Left cardiac atrium (tissue), 4 donors: ENCODE measurements at places on chromosomes 2 and 18. TPM values are rescaled to one million over a fixed set of nuclear protein-coding genes. Genes with fewer than 3 reads are reported as not detected.

- DNase-seq: no peak
Measured at GRCh38 chr18:49038423-49038822, 87.7 kb upstream of the SMAD7 start.

The GPR55 gene
- total RNA-seq: 0.08 TPM

The WDR35 gene
- total RNA-seq: 6.3 TPM

- DNase-seq: no peak
Measured at GRCh38 chr18:34514957-34515356, 195.1 kb upstream of the DTNA start.

DNA sequence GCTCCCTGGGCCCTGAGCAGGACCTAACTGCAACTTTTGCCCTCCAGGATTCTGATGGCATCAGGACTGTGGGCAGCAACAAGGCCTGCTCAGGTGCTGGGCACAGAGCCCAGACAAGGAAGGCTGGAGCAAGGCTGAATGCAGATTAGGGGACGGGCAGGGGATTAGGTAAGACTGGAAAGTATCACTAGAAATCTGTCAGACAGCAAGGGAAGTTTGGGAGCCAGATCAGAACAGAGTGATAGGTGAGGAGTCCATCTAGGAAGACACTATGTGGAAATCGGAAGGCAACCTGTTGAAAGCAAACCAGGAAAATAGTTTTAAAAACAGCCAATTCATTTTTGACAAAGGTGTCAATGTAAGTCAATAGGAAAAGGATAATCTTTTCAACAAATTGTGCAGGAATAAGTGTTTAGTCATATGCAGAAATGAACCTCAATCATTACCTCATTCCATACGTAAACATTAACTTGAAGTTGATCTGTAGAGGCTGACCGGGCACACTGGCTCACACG lies 56.4 kb upstream of the STPG4 start:
- no peak for DNase-seq

The UCN gene
- total RNA-seq: 1.6 TPM

- DNase-seq: no peak
Measured at GRCh38 chr2:215832791-215833190, 180.6 kb downstream of the MREG start.

- DNase-seq: no peak
Measured at GRCh38 chr2:205409411-205409810, 272.9 kb upstream of the NRP2 start.

The CNDP1 gene
- total RNA-seq: not detected

DNA sequence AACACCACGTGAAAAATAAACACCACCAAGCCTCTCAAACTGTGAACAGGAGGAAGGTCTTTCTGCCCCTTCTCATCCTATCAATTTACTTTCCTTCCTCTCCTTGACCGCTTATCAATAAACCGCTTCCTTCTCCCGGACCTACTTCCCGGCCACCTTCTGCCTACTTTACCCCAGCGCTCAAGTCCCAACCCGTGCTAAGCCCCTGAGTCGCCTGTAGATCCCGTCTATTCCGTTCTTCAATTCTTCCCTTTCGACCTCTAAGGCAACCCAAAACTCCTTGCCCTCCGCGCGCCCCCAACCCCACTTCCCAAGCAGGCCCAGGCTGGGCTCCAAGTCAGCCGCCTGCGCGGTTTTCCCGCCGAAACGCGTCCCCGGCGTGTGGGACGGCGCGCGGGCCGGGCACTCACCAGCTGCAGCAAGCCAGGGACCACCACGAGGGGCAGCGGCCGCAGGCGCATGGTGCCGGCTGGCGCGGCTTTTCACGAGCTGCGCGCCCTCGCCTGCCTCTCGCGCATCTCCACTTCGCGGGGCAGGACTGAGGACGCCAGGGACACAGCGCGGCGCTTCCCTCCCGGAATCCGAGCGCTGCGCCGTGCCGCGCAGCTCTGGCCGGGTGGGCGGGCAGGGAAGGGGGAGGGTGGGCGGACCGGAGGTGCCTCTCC lies at the start of gene NXPH2:
NXPH2 (minus strand) TSS at position 610 of the 665 bp plus-strand sequence; CDS start at position 461, 149 bp downstream.
- DNase-seq: no peak

The GAL3ST2 gene
- not detected for total RNA-seq

The AMMECR1L gene
- 11.7 TPM for total RNA-seq

GRCh38 chr2:111029181-111029927 lies 91.4 kb upstream of the BCL2L11 start:
- no peak for DNase-seq

The C2orf80 gene
- total RNA-seq: not detected

DNA sequence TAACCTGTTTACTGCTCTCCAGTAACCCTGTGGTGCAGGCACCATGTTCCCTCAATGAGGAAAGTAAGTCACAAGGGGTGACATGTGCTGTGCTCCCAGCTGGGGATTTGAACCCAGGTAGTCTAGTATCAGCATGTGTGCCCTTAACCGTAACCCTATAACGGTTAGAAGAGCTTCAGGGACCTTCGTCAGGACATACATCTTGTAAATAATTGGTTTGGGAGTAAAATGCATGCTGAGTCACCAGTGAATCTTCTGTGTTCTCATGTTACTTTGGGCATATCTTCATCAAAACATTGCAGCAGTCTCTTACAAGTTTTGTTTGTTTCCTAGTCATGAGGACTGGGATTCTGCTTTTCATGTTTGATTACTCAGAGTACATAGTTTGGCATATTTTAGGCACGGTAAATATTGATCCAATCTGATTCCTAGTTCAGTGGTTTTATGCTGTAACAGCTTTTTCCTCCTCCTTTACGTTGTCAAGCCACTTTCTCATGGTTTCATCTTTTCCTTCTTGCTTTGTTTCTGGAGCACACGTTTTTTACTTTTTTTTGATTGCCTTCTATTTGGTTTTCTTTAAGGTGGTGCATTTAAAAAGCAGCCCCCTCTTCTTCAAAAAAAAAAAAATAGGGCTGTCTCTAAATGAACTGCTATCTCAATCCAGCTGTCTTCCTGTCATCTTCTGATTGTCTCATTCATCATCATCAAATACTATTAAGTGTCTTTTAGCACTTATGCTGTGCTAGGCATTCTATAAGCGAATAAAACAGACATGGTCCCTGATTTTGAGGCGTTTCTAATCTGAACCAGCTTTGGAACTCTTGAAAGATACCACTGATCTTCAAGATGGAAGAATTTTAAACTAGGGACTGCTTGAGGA lies 50.4 kb downstream of the CLIP4 start:
- DNase-seq: no peak

- DNase-seq: no peak
Measured at GRCh38 chr2:119849838-119850565, 90.3 kb downstream of the PTPN4 start.

GRCh38 chr2:240510513-240511210 lies 47.1 kb downstream of the ANKMY1 start:
- DNase-seq: no peak

The CAPN13 gene
- not detected for total RNA-seq

GRCh38 chr18:78376046-78376445 lies 603.6 kb upstream of the SALL3 start:
- no peak for DNase-seq

GRCh38 chr2:42077343-42077742 lies 29.5 kb downstream of the PKDCC start:
- DNase-seq: no peak

The CNGA3 gene
- total RNA-seq: not detected

GRCh38 chr2:86081724-86082123 lies 24.0 kb downstream of the POLR1A start:
- no peak for DNase-seq

The D2HGDH gene
- 16.9 TPM for total RNA-seq

The SAP130 gene
- total RNA-seq: 13.1 TPM

DNA sequence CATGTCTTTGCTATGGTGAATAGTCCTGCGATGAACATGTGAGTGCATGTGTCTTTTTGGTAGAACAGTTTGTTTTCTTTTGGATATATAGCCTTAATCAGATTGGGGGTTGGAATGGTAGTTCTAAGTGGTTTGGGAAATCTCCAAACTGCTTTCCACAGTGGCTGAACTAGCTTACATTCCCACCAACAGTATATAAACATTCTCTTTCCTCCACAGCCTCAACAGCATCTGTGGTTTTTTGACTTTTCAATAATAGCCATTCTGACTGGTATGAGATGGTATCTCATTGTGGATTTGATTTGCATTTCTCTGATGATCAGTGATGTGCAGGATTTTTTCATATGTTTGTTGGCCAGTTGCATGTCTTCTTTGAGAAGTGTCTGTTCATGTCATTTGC lies 112.2 kb upstream of the SESTD1 start:
- no peak for DNase-seq

- no peak for DNase-seq
Measured at GRCh38 chr2:204170411-204170810, 233.8 kb downstream of the ICOS start.

The TMEM247 gene
- not detected for total RNA-seq

The UXS1 gene
- 27.6 TPM for total RNA-seq

DNA sequence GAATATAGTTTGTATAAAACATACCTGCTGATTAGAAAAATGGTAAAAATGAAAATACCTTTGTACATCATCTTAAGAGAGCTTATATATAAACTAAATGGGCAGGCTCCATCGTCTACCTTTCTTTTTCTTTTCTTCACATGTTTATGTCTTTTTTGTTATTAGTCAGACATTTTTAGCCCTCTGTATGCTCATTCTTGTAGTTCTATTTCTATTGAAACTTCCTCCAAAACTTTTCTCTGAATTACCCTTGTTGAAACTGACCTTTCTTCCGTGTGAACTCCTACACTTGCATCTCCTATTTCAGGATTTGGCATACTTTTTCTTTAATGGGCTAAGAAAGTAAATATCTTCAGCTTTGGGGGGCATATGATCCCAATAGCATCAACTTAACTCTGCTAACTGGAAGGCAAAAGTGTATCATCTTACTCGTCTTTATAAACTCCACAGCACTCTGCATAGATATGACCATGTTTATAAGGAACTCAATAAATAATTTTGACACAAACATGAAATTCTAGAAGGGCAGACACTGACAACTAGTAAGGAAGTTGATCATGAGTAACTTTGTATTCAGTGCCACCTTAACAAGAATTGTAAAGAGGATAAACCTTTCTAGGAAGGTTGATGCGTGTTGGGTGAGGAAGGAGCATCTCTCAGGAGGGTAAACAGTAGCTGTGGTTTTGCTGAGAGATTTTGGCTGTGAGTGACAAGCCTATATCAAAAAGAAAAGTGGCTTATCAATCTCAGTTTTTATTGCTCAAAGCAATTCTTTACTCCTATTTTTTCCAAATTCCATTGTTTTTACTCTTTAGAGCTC lies 127.6 kb downstream of the PIK3C3 start:
- DNase-seq: no peak

DNA sequence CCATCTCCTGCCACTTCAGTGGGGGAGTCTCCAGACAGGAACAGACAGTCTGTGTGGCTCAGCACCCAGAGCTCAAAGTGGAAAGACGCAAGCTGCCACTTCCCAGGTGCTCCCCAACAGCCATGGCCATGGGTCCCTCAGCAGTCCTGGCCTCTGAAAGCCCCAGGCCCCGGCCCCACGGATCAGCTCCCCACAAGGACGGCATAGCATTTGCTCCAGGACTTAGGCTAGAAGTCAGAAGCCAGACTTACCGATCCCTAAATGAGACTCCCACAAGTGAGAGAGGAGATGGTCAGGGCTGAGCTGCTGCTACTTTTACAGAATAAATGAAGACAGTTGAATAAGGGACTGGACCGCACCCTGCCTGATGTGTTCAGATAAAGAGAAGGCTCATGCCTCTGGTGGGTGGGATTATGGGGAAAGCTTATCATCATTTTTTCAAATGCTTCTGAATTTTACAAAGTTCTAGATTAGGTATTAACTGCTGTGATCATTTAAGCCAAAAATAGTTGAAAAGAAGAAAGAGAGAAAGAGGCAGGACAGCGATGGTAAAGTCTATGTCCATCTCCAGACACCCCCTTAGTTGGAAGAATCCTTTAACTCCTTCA lies 50.5 kb downstream of the ADD2 start:
- DNase-seq: no peak

The CAPN14 gene
- 0.26 TPM for total RNA-seq

- DNase-seq: no peak
Measured at GRCh38 chr2:39547811-39548719, 111.0 kb upstream of the MAP4K3 start.

- DNase-seq: no peak
Measured at GRCh38 chr2:9517118-9517782, 38.4 kb downstream of the ADAM17 start.

DNA sequence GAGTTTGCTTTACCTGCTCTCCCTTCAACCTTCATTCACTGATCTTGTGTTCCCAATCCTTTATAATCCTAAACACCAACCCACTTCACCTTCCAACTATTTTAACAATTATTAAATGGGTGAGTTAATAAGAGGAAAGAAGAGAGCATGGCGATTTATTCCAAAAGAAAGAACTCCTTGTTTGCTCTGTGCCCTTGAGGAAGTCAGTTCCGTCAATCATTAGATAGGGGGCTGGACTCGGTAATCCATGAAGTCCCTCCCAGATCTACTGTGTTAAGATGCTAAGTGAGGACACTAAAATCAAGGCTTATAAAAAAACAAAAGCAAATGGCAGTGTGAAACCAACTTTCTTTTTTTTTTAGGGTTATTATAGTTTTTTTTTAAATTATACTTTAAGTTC lies 589.9 kb downstream of the XIRP2 start:
- DNase-seq: no peak

DNA sequence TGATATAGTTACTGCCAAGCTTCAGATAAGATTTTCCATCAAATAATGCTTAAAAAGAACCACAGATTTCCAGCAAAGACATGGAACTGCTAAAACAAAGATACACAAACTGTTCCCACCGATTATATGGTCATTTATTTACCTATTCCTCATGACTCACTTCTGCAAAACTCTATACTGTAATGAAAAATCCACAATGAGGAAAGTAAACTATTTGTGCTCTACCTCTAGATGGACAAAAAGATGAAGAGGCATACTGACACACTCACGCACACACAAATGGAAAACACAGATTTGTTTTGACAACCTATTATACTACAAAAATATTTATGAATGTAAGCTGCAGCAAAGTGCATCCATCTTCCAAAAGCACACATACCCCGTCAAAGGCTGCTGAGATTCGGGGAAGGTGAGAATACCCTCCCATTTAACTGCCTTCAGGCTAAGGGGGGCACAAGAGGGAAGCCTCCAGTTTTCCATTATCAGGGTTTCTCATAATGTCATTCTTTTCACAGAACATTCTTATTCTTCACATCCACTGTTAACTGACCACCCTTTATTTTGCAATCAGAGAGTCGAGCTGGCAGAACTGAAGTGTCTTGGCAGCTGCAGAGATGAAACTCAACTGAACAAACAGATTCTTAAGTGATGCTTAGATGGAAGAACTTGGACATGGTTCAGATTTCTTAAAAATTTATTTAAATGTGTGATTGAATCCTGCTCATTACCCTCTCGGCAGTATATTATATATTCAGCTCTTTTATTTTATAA lies 115.9 kb upstream of the TANK start:
- DNase-seq: no peak

The KHK gene
- 3.0 TPM for total RNA-seq

GRCh38 chr18:9016633-9017166 lies 85.8 kb upstream of the NDUFV2 start:
- no peak for DNase-seq

GRCh38 chr2:137964859-137965459 lies 686 bp downstream of the HNMT start:
- DNase-seq: no peak

The RNF144A gene
- total RNA-seq: 4.4 TPM

GRCh38 chr2:171723716-171724683 lies 36.7 kb downstream of the DYNC1I2 start:
- DNase-seq: no peak

- peak; percentile 20 for DNase-seq
Measured at GRCh38 chr2:149661844-149662243, 74.3 kb upstream of the MMADHC start.

- DNase-seq: peak; percentile 34
Measured at GRCh38 chr2:26675651-26676255, 16.8 kb upstream of the KCNK3 start.
